ENCODE measurements at places on chromosomes 4 and X.

DNA sequence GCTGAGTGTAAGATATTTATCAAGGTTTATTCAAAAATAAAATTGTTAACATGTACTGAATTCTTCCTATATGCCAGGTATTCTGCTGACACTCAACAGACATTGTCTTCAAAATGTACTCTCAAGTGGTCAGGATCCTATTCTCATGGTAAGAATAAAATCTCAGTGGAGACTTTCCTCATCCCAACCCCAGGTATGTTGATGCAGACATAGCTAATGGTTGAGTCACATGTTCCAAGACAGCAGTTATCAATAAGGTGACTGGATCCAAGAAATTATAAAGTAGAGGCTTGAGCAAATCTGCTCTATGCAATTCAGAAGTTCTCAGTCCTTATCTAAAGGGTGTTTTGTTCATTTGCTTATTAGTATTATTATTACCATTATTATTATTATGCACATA lies 115.2 kb upstream of the GABRA2 start:
- no peak for DNase-seq

DNA sequence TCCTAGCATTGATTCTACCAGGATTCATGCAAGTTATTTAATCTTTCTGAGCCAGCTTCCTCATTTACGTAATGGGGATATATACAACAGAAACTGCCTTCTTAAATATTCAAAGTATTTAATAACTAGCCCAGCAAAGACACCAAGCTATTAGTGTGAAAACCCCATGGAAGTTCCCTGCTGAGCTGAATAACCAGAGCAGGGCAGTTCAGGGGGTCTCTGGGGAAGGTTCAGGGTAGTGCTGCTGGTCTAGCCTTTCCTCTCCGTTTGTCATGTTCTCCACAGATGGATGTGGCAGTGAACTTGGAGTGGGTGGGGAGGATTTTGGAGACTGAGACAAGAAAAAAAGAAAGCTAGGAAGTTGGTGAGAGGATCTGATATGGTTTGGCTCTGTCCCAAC lies 240.8 kb upstream of the TAPT1 start:
- DNase-seq, result no peak

- DNase-seq, result peak; percentile 84
Measured at GRCh38 chrX:101774340-101774739, 114.7 kb upstream of the ARMCX2 start.

- DNase-seq, result no peak
Measured at GRCh38 chr4:166399021-166399420, 526.0 kb downstream of the TLL1 start.

DNA sequence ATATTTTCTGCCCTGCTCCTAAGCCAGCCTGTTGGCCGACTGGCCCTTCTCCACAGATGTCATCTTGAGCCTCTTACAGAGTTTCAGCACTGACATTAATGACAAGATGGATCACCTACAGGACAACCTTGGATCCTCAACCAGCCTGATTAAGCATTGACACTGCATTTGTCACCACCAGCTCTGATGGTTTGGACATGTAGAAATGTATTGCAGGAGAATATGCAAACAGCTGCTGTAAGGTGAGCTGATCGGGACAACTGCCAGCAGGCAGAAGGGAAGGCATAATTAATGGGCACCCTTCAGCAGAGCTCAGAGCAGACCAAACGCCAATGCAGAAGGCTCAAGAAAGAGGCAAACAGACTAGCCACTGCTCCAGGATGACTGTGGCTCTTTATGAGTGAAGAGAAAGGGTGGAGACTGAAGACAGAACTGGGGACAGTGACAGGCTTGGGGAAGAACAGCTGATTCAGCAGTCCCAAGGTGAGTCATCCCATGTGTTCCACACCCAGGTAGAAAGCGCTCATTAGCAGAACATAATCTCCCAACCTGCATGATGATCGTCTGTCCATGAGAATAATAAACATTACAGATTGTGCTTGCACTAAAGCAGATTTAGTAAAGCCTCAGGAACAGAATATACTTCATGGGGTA lies 6.7 kb downstream of the CORIN start:
- no peak for DNase-seq

DNA sequence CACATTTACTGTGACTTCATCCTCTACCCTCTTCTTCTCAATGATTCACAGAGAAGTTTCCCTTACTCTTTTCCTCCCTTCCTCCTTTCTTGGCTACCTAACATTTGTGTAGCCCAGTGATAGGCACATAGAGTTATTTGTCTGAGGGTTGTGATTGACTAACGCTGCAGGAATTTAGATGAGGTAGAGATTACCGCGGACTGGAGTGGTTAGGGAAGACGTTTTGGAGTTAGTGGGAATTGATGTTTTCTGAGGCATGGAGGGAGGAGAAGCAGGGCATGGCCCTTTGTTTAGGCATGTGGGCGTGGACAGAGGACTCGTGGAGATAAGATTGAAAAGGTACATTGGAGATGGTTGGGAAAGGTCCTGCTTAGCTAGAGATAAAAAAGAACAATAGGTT lies 246.7 kb downstream of the GPAT3 start:
- no peak for DNase-seq

DNA sequence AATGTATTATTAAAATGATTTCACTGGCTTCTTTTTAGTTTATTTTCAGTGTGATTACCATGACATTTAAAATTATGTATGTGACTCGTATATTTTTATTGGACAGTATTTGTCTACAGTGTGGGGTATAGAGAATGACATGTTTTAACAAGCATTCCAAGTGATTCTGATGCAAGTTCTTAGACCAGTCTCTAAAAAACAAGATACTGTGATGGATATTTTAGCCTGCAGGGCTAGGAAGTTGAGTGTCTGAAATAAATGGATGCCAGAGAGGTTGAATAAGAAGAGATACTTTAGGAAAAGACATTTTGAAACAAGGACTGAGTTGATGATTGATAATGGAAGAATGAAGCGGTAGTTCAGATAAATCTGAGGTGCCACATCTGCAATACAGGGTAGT lies 3.5 kb upstream of the MAD2L1 start:
- no peak for DNase-seq

- DNase-seq, result no peak
Measured at GRCh38 chr4:95830651-95831050, 9.2 kb upstream of the PDHA2 start.
